ENCODE measurements at places on chromosomes 7 and 10.

GRCh38 chr10:30553626-30554439 lies 75.7 kb downstream of the LYZL2 start:
- DNase-seq, result no peak

- DNase-seq, result no peak
Measured at GRCh38 chr7:143516981-143517380, 39.3 kb downstream of the TAS2R41 start.

DNA sequence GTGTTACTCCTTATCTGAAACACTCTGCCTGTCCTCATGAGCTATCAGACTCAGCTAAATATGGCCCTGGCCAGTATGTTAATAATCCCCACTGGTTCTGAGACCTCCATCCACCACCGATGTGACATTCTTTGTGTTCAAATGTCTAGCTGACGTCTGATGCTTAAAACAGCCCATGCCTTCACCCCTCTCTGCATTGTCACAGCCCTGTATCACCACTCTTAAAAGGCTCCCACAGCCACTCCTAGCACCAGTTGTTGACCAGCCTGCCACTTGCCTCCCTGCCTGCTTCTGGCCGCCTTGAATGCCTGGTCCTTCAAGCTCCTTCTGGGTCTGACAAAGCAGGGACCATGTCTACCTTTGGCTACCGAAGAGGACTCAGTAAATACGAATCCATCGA lies at the start of gene LMOD2:
LMOD2 (plus strand) TSS at position 253 of the 400 bp plus-strand sequence; CDS start at position 351, 98 bp downstream.
- no peak for DNase-seq

GRCh38 chr10:104330168-104331110 lies 7.8 kb downstream of the ITPRIP start:
- no peak for DNase-seq

DNA sequence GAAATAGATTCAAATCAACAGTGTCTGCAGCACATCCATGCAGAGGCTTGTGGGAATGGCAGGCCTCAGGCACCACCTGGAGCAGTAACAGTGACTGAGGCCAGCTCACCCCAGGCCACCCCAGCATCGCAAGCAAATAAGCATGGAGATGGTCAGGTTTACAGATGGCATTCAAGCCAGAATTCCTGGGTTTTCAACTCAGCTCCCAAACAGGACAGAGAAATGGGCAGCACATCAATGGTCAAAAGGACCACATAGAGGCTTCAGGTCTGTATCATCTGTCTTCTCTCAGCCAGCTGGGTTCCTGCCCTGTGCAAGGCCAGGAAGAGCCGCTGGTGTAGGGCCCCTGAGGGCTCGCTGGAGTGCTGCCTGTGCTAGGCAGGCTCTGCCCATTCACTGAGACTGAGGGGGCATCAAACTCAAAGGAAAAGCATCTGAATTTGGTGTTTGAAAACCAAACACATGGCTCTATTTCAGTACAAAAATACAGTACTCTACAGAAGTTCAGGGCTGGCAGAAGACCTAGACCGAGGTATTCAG lies 112.5 kb downstream of the KMT2E start:
- DNase-seq, result no peak

GRCh38 chr10:119362122-119362521 lies 154.8 kb downstream of the GRK5 start:
- no peak for DNase-seq

- DNase-seq, result no peak
Measured at GRCh38 chr7:12777257-12777656, 89.8 kb downstream of the ARL4A start.

GRCh38 chr7:19442016-19442785 lies 266.6 kb downstream of the POLR1F start:
- DNase-seq, result no peak

- peak; percentile 43 for DNase-seq
Measured at GRCh38 chr7:92461027-92462003, 14.0 kb downstream of the GATAD1 start.
